ENCODE measurements at places on chromosomes 12 and 14. TPM values are rescaled to one million over a fixed set of nuclear protein-coding genes. Genes with fewer than 3 reads are reported as not detected.

- DNase-seq, result peak; percentile 58
These were observed 1.8 kb upstream of the ZBTB39 start for GRCh38 chr12:57008178-57008577.

- peak; percentile 39 for DNase-seq
These were observed at the start of gene CLEC2B for GRCh38 chr12:9869307-9870161. CLEC2B (minus strand) TSS chr12:9869354.

DNA sequence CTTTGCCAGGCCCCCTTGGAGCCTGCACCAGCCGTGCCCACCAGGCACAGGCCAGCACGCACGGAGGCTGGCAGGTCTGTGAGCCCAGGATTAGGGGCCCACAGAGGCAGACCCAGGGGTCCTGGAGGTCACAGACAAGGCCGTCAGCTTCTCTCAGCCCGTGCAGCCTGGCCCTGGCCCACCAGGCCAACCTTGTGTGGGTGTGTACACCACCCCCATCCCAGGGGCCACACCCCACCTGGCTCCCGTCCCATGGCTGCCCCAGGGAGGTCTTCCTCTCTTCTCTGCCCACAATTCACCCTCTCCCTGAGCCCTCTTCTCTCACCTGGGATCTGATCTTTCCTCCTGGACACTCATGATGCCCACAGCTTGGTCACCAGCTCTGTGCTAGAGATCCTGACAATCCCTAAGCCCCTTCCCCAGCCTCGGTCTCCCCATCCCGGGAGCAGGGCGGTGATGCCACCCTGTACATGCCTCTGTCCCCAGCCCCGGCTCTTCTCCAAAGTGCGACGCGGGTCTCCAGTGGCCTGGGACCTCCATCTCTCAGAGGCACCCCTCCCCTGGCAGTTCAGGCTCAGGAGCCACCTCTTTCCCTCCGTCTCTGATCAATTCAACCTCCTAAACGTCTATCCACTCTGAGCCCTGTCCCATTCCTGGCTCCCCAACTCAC lies 31.1 kb upstream of the GPR132 start:
- no peak for DNase-seq

DNA sequence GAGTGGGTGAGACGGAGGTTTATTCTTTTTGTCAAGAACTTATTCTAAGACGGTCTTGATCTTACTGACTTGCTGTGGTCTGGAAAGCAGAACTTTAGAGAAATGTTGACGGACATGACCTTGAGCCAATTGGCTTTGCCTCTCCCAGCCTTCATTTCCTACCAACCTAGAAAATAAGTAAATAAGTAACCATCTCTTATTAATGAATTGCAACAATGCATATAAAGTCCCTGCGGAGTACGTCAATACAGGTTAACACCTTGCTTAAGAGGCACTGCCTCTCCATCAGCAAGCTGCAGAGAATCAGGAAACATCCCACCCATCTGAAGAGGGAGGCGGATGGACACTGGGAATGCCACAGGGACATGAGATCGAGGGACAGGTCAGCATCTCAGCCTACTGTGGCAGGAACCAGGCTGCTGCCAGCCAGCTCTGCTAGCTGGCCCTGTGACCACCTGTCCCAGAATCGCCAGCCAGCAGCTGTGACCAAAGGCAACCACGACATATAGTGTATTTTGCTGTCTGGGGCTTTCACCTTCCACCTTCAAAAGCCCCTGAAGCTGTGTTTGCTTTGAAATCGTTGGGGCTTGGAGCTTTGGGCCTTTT lies 208.3 kb downstream of the BCL11B start:
- DNase-seq, result no peak

Gene LRRK2
- polyA plus RNA-seq, result 3.7 TPM

GRCh38 chr12:116454950-116455447 lies 104.2 kb upstream of the MAP1LC3B2 start:
- DNase-seq, result no peak

GRCh38 chr12:98058838-98059237 lies 456.6 kb upstream of the TMPO start:
- no peak for DNase-seq

DNA sequence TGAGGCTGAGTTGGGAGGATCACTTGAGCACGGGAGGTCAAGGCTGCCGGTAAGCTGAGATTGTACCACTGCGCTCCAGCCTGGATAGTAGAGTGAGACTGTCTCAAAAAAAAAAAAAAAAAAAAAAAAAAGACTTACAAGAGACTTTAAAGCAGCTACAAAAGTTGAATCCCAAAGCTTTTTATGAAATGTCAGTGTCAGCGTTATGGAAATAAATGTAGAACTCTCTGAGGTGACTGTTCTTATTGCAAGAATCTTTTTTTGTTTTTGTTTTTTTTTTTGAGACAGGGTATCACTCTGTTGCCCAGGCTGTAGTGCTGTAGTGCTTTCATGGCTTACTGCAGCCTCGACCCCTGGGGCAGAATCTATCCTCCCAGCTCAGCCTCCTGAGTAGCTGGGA lies 17.2 kb downstream of the FUT8 start:
- no peak for DNase-seq

Gene FAM90A1
- 0.59 TPM for polyA plus RNA-seq

- no peak for DNase-seq
These were observed 11.2 kb downstream of the SPRING1 start for GRCh38 chr12:116726694-116727093.

GRCh38 chr14:100298551-100299237 lies 7.5 kb downstream of the SLC25A29 start:
- no peak for DNase-seq

GRCh38 chr14:104587641-104588040 lies 8.1 kb downstream of the C14orf180 start:
- DNase-seq, result no peak

GRCh38 chr12:65878540-65878939 lies 54.3 kb downstream of the HMGA2 start:
- peak; percentile 41 for DNase-seq

DNA sequence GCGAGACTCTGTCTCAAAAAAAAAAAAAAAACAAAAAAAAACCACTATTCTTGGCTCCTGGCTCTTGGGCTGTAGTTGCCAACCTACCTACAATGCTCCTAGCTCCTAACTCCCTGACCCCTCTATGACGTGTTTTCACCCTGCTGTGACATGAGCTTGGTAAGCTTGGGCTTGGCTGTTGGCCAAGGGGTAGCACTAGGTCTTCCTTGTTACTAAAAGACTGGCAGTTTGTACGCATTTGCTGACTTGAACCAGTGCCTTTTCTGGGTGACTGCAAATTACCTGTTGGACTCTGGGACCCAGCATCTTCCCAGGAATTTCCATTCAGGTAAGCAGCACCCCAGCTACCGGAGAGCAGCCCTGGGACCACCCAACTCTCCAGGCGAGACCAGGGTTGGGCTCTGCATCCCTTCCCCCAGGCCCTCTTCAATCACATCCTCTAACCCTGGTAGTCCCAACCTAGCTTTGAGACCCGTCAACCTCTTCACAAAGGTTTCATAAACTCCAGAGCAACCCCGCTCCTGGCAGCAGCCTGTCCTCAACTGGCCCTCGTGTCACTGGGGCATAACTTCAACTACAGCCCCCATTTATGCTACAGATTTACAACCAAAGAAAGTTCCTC lies 8.3 kb downstream of the CDK2AP1 start:
- no peak for DNase-seq

DNA sequence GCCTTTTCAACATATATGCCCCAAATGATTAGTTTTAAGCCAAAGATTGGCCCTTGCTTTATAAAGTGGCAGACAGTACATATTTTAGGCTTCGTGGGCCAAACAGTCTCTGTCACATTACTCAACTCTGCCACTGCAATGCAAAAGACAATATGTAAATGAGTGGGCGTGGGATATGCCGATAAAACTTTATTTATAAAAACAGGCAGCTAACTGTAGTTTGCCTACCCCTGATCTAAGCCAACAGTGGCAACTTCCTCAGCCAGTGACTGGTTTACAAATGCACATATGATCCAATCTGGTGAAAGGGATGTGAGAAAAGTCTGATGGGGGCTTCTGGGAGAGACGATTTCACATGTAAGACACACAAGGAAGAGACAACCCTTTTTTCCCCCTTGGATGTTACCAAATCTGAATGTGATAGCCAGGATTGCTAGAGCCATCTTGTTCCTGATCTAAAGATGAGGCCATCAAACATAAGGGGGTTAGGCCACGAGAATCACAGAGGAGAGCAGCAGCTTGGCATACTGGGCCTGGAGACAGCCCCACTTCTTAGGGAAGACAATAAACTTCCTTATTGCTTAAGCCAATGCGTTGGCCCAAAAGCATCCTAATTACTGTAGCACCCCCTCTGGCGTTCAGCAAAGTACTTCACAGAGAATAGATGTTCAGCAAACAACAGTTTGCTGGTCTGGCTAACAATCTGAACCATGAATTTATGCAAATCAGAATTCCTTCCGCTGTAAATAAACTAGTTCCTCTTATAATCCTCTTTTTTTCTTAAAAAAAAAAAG lies 75.2 kb upstream of the TMCC3 start:
- no peak for DNase-seq

- DNase-seq, result peak; percentile 40
These were observed 1392.4 kb upstream of the TMEM132C start for GRCh38 chr12:126874427-126875026.

DNA sequence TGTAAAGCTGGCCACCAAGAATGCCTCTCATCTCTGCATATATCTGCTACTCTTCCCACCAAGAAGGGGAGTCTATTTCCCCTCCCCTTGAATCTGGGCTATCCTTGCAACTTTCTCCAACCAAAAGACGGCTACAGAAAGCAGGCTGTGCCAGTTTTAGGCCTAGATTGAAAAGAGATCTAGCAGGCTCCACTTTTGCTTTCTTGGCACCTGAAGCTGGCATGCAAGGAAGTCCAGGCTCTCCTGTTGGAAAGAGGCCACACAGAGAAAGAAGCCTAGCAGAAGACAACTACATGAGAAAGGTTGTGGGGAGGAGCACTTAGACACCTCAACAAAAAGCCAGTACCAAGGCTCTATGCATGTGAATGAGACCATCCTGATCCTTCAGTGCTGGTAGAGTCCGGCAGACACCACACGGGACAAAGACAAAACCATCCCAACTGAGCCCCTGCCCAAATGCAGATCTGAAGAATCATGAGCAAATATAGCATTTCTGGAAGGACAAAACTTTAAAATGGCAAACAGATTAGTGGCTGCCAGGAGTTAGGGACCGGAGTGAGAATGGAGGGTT lies 68.0 kb downstream of the SPPL3 start:
- DNase-seq, result no peak

DNA sequence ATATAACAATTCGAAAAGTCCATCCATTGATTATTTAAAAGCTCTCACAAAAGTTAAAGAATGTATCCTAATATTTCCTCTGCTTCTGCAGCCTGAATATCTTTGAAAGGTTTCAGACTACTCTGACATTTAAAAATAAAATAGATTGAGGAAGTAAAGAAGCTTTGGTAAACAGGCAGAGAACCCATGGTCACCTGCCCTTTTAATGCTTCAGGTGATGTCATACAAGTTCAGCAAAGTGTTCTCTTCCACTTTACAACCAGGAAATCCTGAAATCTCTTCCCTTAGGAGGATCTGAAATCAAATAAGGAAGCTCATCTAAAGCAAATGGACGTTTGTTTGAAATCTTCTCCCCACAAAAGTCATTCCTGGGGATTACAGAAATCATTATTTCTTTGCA lies 322.4 kb downstream of the PDZRN4 start:
- DNase-seq, result no peak

Gene DBX2
- polyA plus RNA-seq, result 0.25 TPM

- no peak for DNase-seq
These were observed 8.1 kb upstream of the IRF2BPL start for GRCh38 chr14:77036484-77037214.

GRCh38 chr14:100488057-100488456 lies 99.2 kb downstream of the BEGAIN start:
- no peak for DNase-seq

Gene FAM186B
- 2.0 TPM for polyA plus RNA-seq

DNA sequence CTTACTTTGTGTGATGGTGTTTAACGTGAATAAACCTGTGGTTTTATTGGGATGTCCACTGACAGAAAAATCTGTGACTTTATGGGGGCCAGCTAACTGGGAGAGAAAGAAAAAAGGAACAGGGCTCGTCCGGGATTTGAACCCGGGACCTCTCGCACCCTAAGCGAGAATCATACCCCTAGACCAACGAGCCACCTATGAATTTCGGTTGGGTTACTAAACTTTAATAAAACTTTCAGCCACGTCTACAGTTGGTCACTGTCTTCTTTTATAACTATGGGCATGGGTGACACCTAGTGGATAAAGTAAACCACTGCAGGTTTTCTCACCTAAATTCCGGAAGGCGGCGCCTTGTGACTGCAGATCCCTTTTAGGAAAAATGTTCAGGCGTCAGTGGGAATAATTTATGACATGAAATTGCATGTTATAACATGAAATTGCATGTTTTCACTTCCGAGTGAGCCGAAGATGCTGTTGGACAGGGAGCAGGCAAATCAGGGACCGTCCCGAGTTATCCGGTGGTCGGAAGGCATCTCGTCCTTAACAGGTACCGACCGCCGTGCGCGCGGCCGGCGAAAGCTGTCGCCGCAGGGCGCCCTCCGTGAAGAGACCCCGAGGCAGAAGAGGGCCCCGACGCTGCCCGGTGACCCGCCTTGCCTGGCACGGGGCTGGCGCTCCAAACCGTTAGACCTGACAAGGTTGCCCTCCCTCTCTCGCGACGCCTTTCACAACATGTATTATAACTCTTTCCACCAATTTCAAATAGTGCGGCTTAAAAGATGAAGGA lies 18.2 kb upstream of the RNASE12 start:
- DNase-seq, result peak; percentile 90

Gene SLC38A4
- polyA plus RNA-seq, result 10.5 TPM

DNA sequence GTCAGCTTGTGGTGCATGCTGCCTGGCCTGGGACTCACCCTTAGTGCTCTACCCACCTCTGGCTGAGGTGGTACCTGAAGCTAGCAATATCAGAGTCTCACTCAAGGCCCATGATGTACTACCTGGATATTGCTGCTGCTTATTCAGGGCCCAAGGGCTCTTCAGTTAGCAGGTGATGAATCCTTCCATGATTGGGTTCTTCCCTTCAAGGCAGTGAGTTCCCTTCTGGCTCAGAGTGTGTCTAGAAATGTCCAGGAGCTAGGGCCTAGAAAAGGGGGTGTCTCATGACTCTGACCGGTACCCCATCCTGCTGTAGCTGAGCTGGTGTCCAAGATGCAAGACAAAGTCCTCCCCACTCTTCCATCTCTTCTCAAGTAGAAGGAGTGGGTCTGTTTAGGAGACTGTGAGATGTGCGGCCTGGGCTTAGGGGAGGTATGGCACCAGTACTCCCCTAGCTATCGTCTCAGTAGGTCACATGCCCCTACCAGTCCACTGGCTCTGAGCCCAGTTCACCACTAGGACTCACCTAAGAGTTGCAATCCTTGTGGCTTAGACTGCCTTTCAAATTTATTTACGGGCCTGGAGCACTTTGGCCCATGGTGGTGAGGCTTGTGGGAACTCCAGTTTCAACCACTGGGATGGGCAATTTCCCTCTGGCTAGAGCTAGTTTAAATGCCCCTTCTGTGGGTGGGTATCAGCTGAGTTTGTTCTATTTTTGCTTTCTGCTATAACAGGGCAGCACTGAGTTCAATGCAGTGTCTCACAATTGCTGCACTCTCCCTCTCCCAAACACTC lies 12.2 kb downstream of the PRORP start:
- DNase-seq, result no peak

- no peak for DNase-seq
These were observed 103.3 kb downstream of the RBM19 start for GRCh38 chr12:113862590-113863454.

Data from muscle of arm (tissue), 14 donors.